ENCODE measurements at places on chromosomes 7 and 10.

DNA sequence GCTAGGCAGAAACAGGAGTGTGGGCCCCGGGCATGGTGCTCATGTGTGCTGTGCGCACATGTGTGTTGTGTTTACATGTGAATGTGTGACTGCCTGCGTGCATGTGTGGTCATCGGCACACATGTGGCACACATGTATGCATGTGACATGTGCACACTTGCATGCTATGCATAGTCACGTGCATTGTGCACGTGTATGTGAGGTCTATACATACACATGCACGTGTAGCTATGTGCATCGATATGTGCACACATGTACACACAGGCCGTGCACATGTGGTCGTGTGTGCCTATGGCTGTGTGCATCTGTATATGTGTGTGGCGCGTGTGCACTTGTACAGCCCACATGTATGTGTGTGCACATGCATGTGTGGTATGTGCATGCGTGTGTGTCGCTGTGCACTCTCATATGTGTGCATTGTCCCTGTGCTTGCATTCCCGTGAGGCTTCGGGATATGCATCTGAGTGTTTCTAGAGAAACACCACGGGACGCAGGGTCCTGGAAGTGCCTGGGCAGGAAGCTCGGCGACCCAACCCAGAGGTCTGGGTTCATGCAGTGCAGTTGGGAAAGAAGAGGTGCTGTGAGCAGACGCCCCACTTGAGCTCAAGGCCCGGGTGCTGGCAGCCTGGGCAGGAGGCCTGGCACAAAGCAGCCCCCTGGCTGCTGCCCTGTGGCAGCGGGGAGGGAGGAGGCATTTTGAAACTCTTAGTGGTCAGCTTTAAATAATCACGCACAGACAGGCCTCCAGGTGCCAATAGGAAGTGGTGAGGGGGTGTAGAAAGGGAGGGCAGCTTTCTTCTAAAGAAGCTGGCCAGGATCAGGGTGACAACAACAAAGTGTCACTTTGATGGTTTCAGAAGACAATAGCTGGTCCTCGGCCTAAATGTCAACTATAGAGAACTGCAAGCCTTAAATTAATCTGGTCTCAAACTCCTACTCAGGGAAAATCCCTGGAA, 410.0 kb upstream of the MGMT start:
- no peak for DNase-seq

DNA sequence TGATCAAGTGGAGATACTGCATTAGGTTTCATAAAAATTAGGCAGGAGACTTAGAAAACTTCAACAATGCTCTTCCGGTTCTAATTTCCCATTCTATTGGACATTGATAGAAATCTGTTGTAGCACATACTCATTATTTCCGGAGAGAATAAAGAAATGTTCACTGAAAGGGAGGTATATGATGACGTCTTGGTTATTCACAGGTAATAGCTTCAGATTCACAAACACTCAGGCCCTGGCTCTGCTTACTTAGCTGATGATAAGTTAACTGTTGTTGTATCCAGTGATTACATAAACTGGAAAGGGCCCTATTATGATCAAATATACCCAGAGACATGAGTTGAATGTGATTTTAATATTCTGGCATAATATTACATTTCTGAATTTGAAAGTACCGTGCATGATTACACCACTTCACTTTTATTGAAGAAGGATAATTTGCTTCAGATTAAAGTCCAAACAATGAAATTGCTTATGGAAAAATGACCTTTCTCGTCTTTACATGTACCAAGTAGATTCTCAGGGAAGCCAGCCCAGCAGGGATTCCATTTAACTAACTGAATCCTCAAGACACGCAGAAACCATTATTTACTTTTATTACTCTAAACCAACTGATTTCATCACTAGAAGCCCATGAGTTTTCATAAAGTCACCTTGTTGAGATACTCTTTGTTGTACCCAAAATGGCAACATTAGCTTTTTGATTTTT, 288.0 kb upstream of the PITRM1 start:
- DNase-seq: no peak

DNA sequence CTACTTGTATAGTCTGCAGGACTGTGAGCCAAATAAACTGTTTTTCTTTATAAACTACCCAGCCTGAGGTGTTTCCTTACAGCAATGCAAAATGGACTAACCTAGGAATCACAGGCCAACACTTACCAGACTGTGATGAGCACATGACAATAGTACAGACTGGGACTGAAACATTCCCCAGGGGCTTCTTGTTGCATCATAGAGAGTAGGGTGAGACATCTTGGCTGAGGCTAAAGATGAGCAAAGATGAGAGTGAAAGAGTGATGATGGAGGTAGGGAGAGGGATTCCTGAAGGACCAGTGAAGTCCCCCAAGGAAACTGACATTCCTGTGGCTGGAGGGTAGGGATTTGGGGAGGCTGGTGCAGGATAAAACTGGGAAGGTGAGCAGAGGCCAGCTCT, 194.4 kb downstream of the TPST1 start:
- DNase-seq: no peak

- DNase-seq: no peak
Measured at GRCh38 chr10:75083972-75084833, 27.3 kb upstream of the SAMD8 start.

DNA sequence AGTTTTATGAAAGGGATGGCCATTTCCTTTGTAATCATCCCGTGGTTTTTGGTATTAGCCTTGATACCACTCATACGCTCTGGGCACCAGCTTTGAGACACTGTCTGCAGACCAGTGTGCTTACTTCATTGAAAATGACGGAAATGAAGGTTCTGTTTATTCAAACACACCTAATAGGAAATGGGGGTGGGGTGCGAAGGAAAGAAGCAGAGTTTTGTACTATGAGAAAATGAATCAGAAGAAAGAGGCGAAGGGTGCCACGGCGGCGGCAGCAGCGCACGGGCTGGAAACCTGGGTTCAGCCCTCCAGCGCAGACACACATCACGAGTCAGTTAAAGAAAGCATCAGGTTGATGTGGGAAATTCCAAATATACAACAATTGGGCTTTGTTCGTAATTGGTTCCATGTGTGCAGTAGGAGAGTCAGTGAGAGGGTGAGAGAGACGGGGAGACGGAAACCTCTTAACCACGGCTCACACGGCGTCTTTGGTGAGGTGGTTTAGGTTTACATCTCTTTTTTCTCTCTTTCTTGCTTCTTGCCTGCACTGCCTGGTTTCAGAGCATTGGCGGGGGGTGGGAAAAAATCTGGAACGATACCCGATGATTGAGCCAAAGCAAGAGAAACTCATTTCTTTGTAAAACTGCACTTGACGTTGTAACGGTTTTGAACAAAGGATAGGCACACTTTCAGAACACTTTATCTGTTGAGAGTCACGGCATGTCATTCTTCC, 321.2 kb downstream of the FRMD4A start:
- no peak for DNase-seq

DNA sequence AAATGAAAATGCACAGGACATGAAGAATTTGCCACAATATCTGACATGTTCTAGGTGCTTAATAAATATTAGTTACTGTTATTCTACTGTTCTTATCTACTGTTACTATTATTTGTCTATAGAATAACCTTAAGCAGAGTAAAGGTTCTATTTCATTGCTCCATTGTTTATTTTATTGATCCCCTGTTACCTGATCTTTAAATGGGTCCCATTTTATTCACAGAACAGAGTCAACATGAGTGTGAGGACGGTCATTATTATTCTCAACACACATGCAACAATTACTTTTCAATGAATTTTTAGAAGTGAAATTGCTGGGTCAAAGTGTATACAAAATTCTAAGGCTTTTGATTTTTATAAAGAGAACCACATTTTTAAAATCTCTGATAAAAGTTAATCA, 186.9 kb downstream of the AHR start:
- no peak for DNase-seq

- peak; percentile 47 for DNase-seq
Measured at GRCh38 chr10:30848396-30849032, 183.2 kb downstream of the ZNF438 start.

- DNase-seq: no peak
Measured at GRCh38 chr7:17598846-17599245, 300.4 kb downstream of the AHR start.

- DNase-seq: no peak
Measured at GRCh38 chr7:35734001-35734483, 39.1 kb upstream of the HERPUD2 start.

DNA sequence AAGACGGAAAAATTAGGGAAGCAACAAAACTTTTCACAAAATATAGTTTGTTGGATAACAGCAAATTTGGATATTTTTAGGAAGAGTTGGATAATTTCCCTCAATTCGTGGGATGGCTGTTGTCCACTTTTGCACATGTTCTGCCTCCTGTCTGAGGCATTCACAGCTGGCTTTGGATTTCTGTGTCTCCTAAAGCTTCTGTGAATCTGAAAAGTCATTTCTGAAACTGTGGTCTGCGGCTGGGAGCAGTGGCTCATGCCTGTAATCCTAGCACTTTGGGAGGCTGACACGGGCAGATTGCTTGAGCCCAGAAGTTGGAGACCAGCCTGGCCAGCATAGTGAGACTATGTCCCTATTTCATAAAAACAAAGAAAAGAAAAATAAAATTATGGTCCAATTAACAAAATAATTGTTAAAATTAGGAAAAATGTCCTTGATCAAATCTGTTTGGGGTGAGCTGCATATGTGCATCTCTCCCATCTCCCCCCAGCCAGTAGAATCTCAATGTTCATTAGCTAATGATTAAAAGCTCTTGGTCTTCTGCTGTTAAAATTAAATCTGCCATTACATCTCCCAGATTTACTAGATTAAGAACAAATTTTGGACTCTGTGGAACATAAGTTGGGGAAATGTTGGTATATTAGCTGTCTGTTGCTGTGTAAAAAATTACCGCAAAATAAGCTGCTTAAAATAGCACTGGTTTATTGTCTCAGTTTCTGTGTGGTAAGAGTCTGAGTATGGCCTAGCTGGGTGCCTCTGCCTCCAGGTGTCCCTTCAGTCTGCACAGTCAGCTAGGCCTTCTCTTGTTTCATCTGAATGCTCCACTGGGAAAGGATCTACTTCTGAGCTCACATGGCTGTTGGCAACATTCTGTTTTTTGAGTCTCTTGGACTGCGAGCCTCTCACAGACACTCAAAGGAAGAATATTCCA, 332.0 kb upstream of the FZD1 start:
- DNase-seq: no peak

GRCh38 chr10:35216303-35216905, 89.8 kb downstream of the CREM start:
- DNase-seq: no peak

DNA sequence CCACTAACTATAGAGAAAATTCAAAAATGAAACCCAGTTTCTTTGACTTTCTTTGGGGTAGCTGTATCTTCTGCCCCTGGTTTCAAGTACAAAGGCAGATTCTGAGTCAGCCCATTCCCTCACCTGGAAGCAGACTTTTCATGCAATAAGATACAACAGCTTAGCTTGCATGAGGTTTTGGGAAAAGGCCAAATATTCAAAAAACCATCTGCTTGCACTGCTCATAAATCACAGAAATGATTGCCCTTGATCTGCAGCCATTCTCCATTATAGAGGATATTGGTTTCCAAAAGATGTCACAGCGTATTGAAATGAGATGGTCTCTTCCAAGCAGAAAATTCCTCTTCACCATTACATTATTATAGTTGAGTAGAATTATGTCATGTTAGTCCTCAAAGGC, 354.0 kb downstream of the PHF14 start:
- DNase-seq: no peak

DNA sequence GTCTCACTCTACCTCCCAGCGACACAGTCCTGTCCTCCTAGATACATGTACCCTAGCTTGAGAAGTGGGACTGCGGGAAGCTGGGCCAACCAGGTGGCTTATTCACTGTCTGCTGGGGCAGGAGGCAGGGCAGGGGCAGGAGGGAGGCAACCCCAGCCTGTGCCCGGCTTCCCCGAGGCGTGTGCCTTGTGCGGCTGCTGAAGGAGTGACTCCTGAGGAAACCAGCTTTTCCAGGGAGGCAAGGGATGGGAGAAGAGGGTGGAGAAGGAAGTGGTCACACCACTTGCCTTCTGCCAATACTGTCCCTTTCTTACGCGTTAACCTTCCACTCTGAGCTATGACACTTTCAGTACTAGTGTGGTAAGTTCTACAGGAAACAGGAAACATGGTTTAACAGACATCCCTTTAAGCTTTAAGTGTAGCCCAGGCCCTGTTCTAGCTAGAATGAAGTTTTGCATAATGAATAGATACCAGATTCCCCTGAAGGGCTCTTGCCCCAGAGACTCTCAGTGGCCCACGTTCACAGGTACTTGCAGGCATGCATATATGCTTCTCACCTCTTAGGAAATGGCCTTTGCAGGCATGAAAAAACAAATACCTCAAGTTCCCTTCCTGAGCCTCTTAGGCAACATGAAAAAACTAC, 40.6 kb downstream of the SYPL1 start:
- DNase-seq: no peak

- no peak for DNase-seq
Measured at GRCh38 chr10:2913474-2913873, 153.9 kb upstream of the PFKP start.

DNA sequence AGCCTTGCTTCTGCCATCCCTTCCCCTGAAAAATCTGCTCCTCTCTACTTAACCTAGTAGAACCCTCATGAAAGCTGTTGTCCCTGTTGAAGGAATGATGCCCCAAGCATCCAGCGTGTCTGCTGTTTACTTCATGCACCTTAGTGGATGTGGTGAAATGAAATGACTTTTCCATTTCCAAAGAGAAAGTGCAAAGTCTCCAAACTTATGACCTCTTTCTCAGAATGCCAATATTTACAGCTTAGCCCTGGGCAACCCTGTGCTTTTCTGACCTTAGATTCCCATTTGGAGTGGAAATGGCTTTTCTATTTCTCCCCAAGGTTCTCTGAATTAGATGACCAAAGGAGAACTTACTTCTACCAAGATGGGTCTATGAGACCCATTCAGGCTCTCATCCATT, 256.9 kb downstream of the KCNMA1 start:
- DNase-seq: no peak

DNA sequence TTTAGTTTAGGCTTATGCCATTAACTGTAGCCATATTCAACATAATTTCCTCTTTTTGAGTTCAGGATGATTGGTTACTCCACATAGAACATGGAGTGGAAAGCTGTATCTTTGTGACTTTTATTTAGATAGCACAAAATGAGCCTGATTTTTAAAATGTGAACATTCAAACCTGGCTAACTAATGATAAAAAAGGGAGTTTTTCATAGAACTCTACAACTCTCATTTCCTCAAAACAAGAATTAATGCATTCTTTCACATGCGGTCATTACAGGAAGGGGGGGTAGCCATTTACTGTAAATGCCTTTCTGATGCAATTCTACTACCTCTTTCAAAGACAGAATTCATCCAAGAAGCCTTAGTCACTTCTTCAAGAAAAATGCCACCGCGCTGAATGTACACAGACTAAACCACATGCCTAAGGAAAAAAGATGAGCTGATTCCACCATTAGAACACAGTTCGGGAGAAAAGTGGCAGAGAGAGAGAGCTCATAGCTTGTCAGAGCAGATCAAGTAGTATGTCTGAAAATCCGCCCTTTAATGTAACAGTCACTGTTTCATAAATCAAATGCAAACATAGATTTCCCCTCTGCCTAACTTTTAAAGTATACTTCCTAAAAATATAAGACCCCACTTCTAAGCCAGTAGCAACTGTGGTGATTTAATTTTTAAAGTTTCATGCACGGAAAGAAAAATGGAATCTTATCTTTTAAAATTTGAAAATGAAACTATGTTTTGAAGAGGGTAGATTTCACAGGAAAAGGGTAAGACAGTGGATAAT, 226.4 kb upstream of the KLF14 start:
- DNase-seq: no peak
